NCI-H2171 treated with DMSO at 0.1 percent for 48 hours (cell line): ENCODE measurements at places on chromosomes 11 and 22.

GRCh38 chr11:10934293-10934860, 76.5 kb upstream of the ZBED5 start:
- DNase-seq = peak; percentile 31

- no peak for DNase-seq
Observed at GRCh38 chr11:128669506-128670270, 24.2 kb upstream of the FLI1 start.

DNA sequence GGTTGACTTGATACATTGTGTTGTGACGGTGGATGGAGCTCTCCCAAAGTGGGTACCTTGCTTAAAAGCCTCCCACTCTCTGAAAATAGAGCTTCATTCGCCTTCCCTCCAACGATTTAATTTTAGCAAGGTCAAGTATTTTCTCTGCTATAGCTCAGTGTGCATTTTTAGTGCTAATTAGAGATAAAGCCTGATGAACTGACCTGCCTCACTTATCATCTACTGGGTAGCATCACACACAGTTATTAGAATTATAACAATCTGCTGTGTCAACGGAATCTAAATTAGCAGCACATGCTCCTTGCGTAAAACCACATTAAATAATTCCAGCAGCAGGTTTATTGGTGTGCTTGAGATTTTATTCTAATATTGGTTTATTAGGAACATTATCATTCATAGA, 701.7 kb downstream of the NELL1 start:
- no peak for DNase-seq

DNA sequence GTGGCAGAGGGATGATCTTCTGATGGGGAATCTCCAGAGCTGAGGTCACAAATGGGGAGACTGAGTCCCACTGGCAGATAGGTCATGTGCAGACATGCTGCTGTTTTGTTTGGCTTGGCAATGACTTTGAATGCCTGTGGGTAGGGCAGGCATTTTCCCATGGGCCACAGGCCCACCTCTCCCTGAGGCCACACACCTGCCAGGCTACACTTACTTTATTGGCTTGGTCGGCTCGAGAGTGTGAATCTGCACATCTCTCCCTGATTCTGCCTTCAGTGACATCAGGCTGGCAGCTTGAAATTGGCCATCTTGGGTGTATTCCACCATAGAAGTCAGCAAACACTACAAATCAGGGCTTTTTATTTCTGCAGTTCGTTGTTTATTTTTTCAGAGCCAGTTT, 91.5 kb downstream of the GRIK4 start:
- no peak for DNase-seq

DNA sequence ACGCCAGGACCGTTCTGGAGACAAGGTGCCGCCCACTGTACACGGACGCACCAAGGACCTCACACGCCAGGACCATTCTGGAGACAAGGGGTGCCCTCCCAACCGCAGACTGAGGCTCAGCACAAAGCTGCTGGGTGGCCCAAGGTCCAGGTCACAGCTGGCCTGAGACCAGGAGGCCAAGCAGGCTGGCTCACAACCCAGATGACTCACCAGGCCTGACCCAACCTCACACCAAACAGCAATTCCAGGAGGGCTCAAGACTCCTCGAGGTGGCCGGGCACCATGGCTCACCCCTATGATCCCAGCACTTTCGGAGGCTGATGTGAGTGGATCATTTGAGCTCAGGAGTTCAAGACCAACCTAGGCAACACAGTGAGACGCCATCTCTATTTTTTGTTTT, 14.8 kb downstream of the BRD1 start:
- no peak for DNase-seq

- no peak for DNase-seq
Observed at GRCh38 chr11:45816614-45817013, 11.7 kb downstream of the SLC35C1 start.

GRCh38 chr11:67355023-67355793, 1.9 kb upstream of the POLD4 start:
- no peak for DNase-seq

DNA sequence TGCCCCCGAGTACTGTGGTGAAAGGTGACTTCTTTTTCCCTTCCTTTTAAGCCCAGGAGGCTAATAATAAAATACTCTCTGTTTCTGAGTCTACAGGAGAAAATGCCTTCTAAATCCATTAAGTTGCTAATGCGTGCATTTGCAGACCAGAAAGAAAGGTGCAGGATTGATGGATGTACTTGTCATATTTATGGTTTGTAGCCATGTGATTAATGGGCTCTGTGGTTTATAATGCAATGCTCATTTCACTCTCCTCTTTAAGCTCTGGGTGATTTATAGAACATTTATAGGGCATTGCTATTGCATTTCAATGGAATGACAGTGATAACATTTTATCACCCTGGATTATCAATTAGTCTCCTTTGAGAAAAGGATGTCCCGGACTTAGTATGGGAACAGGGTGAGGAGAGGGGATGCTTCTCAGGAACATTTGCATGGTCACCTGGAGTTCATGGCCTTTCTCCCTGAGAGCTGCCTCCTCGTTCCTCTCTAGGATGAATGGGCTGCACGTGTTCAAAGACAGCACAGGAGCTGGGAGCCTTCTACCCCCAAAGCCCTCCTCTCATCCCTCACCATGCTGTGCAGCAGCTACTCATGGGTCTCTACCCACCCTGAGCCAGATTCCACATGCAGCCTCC, 82.8 kb upstream of the HMGXB4 start:
- no peak for DNase-seq
